ENCODE measurements at places on chromosomes 7 and 10.

DNA sequence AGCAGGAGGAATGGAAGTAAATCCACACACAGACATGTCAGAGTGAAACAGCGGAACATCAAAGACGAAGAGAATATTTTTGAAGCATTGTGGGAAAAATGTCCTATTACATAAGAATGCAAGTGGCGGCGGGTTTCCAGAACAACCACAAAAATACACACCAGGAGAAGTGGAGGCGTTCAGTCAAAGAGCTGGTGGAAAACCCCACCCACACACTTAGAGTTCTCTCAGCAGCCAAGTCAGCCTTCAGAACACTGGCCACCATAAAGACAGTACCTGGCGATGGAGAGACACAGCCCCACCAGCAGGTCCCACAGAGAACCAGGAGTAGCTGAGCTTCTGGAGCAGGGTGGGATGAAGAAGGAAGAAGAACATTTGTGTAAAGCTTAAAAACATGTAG lies 23.7 kb downstream of the NKX6-2 start:
- no peak for DNase-seq

DNA sequence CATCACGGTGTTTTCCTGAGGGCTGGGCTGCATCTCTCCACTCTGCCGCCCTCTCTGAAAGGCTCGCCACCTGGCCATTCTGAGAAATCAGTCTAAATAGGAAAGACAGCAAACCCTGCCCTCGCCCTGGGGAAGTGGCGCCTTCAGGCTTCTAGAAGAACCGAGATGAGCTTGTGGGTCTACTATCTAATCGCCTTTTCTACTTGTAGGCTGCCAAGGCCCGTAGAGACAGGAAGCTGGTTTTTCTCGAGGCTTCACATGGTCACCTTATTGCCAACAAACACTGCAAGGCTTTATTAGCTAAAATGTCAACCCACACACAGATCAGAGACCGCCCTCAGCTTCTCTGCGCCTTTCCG lies 21.4 kb downstream of the LAT2 start:
- no peak for DNase-seq

DNA sequence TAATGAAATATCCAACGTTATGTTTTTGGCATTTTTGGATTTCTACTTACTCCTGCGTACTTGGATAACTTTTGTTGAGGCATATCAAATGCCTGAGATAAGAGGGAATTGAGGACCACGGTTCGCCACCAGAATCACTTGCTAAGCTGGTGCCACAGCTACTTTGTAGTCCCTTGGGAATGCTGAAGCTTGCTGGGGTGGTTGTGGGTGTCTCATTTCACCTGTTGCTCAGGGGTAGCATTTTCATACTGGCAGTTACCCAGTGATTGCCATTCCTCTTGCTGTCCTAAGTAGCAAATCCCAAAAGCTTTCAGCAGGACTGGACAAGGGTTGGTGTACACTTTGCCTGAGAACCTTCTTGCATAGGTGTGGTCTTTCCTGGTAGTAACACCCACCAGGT lies 75.2 kb downstream of the CREB5 start:
- no peak for DNase-seq

GRCh38 chr10:35674843-35675242 lies 32.7 kb upstream of the FZD8 start:
- no peak for DNase-seq

DNA sequence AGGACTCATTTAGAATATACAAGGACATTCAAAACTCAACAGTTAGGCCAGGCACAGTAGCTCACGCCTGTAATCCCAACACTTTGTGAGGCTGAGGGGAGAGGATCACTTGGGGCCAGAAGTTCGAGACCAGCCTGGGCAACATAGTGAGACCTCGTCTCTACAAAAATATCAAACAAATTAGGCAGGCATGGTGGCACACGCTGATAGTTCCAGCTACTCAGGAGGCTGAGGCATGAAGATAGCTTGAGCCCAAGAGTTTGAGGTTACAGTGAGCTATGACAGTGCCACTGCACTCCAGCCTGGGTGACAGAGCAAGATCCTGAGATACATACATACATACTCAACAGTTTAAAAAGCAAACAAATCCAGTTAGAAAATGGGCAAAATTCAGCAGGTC lies 44.9 kb downstream of the GNA12 start:
- DNase-seq, result no peak

DNA sequence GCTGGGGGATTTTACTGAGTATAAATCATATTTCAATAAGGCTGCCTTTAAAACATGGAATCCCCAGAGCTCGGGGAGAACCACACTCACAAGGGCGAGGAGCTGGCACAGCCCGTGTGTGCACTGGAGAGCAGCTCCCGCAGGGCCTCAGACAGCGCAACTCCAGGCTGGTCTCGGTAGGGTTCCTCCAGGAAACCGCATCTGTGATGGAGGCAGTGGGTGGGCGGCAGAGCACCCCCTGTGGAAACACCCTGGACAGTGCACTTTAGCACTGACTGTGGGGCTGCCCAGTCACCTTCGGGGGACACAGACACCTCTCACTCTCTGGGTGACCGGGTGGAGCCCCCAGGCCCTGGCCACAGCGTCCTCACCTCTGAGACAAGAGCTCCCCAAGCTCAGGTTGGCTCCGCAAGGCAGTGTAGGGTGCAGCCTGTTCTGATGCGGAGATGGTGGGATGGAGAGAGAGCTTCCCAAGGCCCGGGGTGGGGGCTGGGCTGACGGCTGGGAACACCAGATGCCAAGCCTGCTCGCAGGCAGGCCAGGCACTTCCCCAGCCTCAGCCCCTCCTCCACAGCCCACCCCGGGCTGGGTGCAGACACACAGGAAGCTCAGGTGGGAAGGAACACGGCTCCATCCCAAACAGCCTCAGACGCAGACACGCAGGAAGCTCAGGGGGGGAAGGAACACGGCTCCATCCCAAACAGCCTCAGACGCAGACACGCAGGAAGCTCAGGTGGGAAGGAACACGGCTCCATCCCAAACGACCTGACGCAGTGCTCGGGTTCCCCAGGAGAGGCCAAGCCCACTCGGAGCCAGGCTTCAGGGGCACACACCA lies 224.4 kb downstream of the MAD1L1 start:
- no peak for DNase-seq

DNA sequence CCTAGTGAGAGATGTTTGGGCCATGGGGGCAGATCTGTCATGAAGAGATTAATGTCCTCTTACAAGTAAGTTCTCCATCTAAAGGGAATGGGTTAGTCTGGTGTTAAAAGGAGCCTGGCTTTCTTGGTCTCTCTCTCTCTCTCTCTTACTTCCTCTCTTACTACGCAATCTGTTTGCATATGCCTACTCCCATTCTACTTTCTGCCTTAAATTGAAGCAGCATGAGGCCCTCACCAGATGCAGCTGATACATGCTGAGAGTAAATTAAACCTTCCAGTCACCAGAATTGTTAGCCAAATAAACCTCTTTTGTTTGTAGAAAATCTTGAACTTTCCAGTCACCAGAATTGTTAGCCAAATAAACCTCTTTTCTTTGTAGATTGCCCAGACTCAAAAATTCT lies 884.1 kb downstream of the NRG3 start:
- no peak for DNase-seq

GRCh38 chr7:42385912-42386311 lies 148.9 kb upstream of the GLI3 start:
- DNase-seq, result no peak

- no peak for DNase-seq
Observed at GRCh38 chr10:132721725-132722124, 64.2 kb downstream of the NKX6-2 start.

DNA sequence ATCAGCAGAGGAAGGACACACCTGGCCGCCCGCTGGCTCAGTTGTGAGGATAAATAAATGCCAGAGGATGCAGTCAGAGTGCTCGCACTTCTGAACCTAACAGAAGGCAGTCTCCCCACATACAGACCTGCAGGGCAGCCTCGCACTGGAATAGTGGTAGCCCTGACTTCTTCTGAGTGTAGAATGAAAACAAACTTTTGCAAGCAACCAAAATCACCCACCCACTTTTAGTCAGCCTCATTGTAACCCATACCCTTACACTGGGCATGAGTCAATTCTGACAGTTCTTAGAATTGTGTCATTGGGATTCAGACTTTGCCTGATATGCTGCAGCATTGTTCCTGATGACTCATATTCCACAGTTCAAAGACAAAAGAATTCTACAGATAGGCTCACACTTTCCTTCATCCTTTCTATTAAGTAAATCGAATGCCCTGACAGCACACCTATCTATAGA lies 167.0 kb upstream of the CDK1 start:
- DNase-seq, result peak; percentile 26

- DNase-seq, result no peak
Observed at GRCh38 chr7:107236862-107237261, 68.1 kb downstream of the HBP1 start.

- no peak for DNase-seq
Observed at GRCh38 chr7:79790656-79791262, 337.3 kb upstream of the MAGI2 start.

GRCh38 chr7:140697447-140698143 lies 1.1 kb downstream of the NDUFB2 start:
- DNase-seq, result peak; percentile 77

- no peak for DNase-seq
Observed at GRCh38 chr7:136976504-136977251, 108.2 kb downstream of the CHRM2 start.

DNA sequence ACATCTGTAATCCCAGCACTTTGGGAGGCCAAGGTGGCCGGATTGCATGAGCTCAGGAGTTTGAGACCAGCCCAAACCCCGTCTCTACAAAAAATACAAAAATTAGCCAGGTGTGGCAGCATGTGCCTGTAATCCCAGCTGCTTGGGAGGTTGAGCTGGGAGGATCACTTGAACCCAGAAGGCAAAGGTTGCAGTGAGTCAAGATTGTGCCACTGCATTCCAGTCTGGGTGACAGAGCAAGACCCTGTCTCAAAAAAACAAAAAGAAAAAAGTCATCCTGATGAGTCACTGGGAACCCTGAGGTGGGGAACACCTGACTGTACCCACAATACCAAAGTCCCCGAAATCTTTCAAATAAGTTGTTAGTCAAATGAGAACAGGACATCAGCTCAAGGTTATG lies 80.0 kb downstream of the NEBL start:
- DNase-seq, result no peak

DNA sequence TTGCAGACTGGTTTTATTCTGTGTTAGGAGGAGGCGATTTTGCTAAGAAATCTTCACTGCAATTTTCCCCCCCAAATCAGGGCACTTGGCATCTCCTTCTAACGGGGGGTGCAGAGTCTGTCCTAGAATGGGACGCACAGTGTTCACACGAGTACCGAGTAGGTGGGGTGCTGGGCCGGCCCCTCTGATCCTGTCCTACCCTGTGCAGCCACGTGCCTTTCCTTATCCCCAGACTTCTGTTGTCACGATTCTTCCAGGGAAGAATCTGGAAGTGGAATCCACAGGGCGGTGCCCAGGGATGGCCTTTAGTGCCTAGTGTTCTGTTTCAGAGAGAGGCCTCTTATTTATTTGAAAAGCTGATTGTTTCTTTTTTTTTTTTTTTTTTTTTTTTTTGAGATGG lies 16.4 kb downstream of the CUX1 start:
- DNase-seq, result no peak

GRCh38 chr10:123382491-123382890 lies 228.3 kb downstream of the BUB3 start:
- no peak for DNase-seq

- DNase-seq, result peak; percentile 20
Observed at GRCh38 chr10:17075533-17076359, 53.9 kb downstream of the CUBN start.

- no peak for DNase-seq
Observed at GRCh38 chr10:118745056-118745455, 9.7 kb downstream of the CACUL1 start.

- DNase-seq, result no peak
Observed at GRCh38 chr10:20237586-20237985, 421.4 kb downstream of the PLXDC2 start.

DNA sequence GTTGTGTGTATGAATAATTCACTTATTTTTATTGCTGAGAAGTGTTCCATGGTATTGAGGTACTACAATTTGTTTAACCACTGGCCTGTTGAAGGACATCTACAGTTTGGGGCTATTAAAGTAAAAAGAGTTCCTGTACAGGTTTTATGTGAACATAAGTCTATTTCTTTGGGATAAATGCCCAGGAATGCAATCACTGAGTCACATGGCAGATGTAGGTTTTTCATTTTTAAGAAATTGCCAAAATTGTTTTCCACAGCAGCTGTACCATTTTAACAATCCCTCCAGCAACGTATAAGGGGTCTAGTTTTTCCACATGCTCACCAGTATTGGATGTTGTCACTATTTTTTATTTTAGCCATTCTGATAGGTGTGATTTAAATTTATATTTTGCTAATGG lies 243.9 kb downstream of the TNS3 start:
- no peak for DNase-seq

DNA sequence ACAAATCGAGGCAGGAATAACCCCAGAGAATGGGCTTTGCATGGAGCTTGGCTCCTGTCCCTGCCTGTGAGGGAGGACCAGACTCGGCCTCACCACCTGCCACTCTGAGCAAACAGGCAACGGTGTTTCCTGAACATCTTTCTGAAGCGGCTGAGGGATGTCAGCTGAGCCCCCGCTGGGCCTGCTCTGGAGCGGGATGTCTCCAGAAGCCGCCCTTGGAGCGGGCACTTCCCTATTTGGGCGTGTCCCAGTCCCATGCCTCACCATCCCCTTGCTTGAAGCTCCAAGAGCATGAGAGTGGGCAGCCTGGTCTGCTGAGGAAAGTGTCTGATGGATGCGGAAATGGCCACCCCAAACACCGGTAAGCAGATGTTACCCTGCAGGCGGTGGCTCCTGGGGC lies 10.2 kb downstream of the ALKBH4 start:
- no peak for DNase-seq

DNA sequence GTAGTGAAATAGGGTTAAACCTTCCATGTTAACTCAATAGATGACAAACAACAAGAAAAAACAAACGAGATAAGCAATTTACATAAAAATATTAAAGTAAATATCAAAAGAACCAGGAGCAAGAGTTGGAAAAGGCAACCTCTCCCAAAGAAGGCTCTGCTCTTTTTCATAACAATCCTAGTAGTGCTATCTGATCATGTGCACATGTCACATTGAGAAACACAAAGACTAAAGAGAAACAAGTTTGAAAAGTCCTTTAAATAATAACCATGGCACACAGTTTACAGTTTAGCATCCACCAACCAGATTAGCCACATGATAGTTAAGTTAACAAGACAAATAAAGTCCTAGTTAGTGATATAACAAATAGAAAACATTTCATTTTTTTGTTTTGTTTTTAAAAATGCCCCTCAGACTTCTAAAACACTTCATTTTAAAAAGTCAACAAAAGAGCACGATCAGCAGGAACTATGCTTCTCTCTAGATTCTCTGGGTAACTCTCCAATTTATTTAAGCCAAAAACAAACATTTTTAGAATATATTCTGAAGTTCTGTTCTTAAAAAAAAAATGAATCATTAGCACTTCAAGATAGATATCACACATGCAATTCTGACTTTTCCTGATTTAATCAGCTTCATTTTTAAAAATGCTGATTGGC lies 110.4 kb downstream of the PARD3 start:
- no peak for DNase-seq

DNA sequence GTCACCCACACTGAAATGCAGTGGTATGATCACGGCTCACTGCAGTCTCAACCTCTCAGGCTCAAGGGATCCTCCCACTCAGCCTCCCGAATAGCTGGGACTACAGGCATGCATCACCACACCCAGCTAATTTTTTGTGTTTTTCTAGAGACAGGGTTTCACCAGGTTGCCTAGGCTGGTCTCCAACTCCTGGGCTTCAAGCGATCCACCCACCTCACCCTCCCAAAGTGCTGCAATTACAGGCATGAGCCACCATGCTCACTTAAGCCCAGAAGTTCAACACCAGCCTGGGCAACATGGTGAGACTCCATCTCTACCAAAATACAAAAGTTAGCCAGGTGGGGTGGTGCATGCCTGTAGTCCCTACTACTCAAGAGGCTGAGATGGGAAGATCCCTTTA lies 33.5 kb downstream of the GDI2 start:
- DNase-seq, result no peak

GRCh38 chr7:25353732-25354131 lies 125.4 kb upstream of the NPVF start:
- DNase-seq, result no peak

Data from hepatic stellate cell (primary cell).